ENCODE measurements at places on chromosomes 1 and 21. TPM values are rescaled to one million over a fixed set of nuclear protein-coding genes. Genes with fewer than 3 reads are reported as not detected.

DNA sequence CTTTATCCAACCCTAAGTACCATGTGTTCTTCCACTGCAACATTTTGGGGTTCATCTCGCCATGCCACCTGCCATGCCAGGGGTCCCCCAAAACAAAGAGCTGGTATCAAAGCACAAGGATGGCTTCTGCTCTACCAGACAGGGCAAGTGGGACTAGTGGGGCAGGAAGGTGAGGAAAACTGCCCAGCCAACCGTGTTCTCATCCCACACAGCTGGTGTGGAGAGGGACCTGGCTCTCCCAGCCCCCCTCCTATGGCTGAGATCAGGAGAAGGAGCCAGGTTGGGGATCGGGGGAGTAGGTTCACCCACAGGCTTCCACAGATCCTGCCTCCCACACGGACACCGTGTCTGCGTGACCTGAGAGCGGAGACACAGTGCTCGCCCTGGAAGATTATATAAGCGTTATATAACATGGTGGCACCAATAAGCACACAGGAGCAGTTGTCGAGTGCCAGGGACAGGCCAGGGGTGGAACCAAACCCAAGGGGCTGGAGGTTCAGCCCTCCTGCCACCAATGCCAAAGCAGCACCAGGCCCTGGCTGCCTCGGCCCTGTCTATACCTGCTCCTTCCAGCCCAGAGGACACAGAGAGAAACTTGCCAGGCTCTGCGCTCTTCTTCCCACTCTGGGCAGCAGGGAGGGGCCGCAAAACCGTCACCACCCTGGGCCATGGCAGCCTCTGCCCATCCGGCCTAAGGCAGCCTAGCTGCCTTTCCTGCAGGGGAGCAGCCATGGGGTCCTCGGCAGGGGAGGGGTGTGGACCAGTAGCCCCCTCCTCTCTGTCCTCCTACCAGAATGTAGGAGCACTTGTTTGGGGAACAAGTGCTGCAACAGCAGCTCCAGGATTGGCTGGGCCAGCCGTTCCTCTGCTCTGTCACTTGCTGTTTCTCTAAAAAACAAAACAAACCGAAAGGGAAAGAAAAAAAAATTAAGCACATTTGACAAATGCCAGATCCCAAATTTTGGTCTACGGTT lies 43.5 kb downstream of the CD34 start:
- DNase-seq, result no peak

GRCh38 chr1:50450861-50451653 lies 27.8 kb upstream of the DMRTA2 start:
- no peak for DNase-seq

FBXO28 gene
- total RNA-seq, result 32.1 TPM

DNA sequence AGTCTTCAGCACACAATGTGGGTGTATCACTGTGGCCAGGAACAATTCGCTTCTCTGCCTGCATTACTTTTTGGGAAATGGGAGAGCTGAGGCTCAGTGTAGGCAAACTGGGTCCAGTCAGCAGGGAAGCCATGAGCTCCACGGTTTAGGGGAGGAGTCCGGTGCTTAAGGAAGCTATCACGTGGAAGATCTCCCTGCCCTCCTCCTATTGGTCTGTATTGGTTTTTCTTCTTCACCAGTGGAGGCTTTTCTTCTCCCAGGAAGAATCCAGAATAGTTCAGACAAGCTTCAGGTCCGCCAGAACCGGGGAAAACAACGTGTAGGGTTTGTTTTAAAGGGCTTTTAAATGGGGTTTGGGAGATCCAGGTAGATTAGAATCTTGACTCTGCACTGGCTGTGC lies 156.2 kb upstream of the CAMK1G start:
- no peak for DNase-seq

GRCh38 chr1:16168622-16169360 lies 12.9 kb upstream of the EPHA2 start:
- DNase-seq, result no peak

AADACL3 gene
- not detected for total RNA-seq

UMODL1 gene
- 0.24 TPM for total RNA-seq

KISS1 gene
- total RNA-seq, result not detected

DNA sequence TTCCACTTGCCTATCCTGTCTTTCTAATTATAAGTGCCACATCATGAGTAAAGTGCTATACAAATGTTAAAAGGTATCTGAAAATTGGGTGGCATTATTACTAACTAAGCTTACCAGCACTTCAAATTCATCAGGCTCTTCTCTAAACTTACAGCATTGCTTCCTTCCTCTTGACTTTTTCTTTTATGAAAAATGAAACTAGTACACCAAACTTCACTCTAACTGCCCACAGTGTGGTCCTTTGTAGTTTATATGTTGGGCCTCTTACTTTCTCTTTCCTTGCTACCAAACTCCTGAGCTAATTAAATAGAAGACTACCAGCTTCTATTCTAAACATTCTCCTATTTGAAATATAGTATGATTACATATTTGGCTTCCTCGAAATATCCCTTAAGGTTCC lies 81.8 kb downstream of the NOTCH2 start:
- no peak for DNase-seq

TMEM52 gene
- 0.33 TPM for total RNA-seq

DNA sequence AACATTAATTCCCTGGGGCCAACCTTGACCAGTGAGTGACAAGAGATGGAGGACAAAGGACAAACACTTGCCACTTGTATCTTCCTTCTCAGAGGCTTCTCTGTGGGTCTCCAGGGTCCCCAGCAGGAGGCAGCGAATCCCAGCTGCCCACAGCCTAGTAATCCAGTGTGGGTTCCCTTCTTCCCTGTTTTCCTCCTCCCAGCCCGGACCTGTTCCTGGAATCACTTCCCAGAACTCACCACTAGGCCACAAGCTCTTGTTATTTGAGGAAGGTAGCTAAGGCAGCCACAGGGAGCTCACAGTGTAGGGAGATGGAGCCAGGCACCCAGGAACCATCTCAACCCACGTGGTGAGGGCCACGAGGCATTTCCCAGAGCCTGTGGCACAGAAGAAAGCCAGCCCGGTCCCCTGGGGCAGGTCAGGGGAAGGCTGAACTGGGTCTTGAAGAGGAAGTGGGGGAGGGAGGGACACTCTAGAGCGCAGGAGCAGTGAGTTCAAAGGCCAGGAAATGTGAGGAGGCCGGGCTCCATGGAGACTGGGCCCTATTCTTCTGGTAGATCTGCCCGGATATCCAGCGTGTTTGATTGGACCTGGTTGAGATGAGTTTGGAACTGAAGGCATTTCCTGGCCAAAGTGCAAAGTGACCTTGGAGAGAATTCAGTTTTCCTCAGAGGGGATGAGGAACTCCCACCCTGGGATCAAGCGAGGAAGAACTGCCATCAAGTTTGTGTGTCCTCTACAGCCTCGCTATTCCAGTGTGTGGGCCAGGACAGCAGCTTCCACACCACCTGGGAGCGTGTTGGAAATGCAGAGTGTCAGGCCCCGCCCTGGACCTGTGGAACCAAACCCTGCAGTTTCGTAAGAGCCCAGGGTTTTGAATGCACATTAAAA lies 20.3 kb upstream of the C2CD2 start:
- no peak for DNase-seq

Data from Daoy (cell line).